ENCODE measurements at places on chromosomes 13 and 19.

GRCh38 chr19:3836887-3837286 is 32.0 kb downstream of the ZFR2 start:
- DNase-seq = no peak

DNA sequence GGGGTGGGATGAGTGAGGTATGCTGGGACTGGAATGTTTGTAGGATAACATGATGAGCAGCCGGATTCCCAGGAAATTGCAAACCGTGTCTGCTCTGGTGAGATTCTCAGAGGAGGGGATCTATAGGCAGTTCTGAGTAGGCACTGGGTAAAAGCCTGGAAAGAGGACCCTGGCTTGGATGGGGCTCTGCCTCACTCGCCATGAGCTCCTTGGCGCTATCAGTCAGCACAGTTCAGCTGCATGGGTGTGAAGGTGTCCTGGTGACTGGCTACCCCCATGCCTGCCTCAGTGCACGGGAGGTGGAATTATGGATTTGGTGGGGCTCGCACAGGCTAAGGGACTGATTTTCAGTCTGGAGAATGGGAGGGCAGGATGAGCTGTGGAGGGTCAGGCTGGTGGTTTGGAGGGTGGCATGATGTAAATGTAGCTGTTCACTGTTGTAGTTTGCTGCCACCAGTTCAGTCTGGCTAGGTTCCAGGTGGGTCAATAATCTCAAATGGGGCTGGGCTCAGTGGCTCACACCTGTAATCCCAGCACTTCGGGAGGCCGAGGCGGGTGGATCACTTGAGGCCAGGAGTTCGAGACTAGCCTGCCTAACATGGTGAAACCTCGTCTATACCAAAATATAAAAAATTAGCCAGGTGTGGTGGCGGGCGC is 9.2 kb upstream of the ZNF627 start:
- no peak for DNase-seq

- no peak for DNase-seq
Observed at GRCh38 chr19:33948651-33949335, 152.1 kb downstream of the KCTD15 start.

- no peak for DNase-seq
Observed at GRCh38 chr13:43397111-43397510, 373.7 kb downstream of the DNAJC15 start.

DNA sequence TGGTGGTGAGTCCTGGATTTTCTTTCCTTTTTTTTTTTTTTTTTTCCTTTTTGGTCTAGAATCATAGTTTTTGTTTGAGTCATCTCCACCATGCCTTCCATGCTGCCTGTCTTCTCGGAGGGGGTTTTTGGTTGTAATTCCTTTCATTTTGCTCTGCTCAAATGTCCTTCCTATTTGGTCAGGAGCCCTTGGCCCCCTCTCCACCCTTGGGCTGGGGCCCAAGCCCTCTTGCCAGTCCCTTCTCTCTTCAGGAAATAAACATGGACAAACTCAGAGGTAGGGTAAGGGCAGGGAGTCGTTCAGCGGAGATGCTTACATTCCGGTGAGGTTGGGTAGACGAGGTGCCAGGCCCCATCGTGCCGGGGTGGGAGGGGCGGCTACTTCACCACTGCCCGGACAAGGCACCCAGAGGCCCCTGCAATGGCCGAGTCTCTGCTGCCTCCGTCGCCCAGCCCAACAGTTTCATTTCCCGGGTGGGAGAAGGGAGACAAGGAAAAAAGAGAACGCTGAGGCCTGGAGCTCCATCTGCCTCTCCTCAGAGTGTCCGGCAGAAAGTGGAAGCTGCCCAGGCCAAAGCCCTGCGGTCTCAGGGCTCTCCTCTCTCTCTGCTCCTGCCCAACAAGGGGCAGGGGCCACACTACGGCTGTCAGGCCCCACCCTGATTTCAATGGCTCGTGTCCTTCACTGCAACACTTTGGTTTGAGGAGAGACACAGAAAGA is 12.7 kb downstream of the ZNF574 start:
- no peak for DNase-seq

DNA sequence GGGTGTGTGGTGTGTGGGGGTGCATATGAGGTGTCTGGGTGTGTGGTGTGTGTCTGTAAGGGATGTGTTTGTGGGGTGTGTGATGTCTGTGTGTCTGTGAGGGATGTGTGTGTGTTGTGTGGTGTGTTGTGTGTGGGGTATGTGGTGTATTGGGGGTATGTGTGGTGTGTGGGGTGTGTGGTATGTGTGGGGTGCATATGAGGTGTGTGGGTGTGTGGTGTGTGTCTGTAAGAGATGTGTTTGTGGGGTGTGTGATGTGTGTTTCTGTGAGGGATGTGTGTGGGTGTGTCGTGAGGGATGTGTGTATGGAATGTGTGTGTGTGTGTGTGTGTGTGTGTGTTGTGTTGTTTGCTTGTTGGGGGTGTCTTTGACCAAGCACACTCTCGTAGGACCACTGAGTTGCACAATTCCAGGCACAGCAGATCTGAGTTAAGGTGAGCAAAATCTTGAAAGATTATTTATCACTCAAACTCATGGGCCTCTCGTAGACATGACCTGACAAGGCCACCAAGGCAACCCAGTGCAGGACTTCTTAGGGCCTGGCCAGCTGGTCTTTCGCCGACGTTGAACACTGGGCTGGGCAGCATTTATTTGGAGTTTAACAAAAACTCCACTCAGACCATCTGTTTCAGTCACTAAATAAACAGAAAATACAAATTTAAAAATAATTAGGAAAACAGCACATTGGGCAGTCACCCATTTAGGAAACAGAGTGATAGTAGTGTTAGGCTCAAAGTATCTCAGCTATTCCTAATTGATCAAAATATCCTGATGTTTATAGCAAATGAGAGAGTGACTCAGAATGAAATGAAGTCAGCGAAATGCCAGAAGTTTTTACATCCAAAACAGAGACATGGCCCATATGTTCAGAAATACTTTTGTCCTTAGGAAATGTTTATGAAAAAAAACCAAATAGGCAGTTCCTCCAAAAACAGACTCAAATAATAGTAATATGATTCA is 301.1 kb downstream of the FGF9 start:
- no peak for DNase-seq

GRCh38 chr13:20997301-20998161 is 63.9 kb downstream of the LATS2 start:
- DNase-seq = no peak

DNA sequence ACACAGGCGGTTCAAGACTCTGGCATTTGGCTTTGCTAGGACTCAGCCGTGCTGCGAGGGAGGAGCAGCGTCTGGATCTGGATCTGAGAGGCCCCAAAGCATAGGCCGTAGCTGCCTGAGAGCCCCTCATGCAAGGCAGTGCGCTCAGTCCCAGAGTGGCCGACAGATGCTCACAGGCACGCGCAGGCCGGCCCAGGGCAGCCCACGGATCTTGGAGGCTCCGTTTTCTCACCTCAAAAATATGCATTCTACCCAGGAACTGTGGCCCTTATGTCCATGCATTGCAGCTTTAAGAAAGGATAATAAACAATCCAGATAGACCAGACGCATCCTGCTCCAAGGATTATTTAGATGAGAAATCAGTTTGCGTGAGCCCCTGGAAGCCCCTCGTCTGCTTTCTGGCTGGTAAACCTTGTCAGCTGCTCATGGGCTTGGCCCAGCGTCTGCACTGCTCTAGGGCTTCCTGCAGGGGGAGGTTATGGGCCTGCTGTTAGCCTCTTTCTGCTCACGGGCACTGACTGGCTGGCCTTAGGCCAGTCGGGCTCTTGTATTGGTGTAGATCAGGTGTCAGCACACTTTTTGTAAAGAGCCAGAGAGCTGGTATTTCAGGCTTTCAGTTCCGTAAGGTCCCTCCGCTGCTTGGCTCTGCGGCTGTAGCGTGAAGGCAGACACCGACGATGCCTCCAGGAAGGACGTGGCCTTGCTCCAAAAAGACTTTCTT is 24.2 kb downstream of the TEX29 start:
- peak; percentile 72 for DNase-seq

GRCh38 chr13:46379611-46380010 is 7.4 kb downstream of the RUBCNL start:
- no peak for DNase-seq

DNA sequence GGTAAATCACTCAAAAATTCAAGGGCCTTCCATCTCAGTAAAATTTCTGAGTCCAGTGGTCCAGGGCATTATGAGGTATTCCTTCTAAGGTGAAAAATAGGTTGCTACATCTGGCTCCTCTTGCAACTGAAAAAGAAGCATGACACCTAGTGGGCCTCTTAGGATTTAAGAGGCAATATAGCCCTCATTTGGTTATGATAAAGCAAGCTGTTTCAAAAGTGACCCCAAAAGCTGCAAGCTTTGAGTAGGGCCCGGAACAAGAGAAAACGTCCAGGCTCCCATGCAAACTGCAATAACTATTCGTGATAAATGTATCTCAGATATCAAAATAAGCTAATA is 1910.2 kb upstream of the PRR20A start:
- no peak for DNase-seq

GRCh38 chr13:42420304-42420703 is 148.4 kb downstream of the AKAP11 start:
- DNase-seq = no peak

GRCh38 chr13:36192166-36192565 is 22.2 kb downstream of the SOHLH2 start:
- DNase-seq = no peak

GRCh38 chr19:53865918-53866864 is 1.5 kb upstream of the MYADM start:
- DNase-seq = no peak

DNA sequence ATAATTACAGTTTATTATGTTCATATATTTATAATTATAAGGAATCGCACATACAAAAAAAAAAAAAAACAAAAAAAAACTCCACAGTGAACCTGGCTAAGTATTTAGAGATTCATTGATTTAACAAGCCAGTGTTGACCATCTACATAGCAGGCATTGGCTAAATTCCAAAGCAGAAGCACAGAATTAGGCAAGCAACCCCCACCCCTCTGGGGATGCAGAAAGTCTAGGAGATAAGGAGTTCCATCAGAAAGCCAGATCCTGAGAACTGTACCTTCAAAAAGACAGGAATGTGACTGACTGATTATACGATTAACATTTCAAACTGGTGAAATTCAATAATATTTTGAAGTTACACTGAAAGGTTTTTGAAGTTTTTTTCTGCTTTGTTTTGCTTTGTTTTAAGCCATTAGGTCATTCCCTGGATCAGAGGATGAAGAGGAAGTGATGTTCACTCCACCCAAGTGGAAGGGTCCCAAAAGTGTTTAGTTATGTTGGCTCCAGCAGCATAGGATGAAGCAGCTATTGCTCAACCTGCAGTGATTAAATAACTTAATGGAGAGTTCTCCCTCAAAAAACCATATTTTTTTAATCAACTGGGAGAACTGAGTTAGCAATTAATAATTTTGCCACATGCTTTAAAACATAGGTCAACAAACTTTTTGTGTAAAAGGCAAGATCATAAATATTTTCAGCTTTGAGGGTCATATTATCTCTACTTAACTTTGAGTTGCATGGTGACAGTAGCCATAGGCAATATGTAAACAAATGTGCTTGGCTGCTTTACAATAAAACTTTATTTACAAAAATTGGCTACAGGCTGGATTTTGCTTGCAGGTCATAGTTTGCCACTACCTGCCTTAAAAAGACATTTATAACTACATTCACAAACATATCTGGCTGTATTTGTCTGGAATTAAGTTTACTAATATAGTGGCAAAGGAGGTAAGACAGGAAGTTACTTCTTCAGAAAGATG is 49.6 kb downstream of the DOCK9 start:
- DNase-seq = no peak

DNA sequence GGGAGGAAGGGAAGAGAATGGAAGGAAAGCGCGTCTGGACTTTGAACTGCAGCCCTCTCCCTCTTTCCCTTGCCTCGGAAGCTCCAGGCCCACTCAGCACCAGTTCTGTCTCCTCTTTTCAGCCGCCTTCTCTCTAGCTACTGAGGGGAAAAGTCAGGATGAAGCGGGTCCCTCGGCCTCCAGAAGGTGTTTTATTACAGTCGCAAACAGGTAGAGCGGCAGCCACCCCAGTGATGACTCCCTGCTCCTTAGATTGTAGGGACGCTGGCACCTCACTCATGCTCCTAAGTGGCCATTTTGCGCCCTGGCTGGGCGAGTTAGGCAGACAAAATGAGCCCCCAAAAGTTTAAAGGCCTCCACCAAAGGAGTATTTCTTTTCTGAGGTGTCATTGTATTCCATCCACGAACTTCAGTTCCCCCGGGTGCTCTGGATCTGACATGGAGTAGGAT is 954 bp upstream of the STK24 start:
- DNase-seq = no peak

- no peak for DNase-seq
Observed at GRCh38 chr19:46737298-46737654, 8.6 kb upstream of the FKRP start.

DNA sequence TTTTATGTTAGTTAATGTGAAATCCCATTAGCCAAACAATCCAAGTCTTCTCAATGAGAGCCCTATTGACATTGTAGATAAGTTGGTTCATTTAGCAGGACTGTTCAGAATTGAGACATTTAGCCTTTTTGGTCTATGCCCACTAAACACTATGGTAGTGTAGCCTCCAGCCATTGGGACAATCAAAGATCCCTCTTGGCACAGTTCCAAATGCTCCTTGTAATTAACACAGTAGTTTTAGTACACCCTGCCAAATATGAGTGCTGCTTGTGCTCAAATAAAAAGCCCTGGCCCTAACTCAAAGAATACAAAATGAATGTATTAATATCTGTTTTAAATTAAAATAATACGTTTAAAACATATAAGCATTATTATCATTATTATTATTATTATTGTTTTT is 15.4 kb upstream of the FAM216B start:
- DNase-seq = no peak

DNA sequence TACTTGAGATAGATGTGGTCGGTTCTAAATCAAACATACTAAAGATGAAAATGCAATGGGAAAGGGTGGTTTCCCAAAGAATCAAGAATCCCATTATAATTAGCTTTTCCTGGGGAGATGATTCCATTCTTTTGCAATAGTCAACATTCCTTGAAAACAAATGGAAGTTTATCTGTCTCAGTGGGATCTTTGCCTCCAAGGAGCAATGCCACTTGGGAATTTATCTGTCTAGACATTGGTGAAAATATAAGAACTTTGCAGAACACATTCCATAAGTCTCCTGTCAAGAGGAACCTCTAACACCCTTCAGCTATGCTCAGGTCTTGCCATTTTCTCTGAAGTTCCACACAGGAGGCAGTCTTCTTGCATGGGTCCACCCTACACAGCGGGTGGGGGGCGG is 152.5 kb downstream of the KCTD12 start:
- DNase-seq = no peak

- no peak for DNase-seq
Observed at GRCh38 chr13:28967029-28967915, 147.1 kb downstream of the MTUS2 start.

- DNase-seq = no peak
Observed at GRCh38 chr19:42919757-42920079, 2.0 kb upstream of the PSG6 start.

DNA sequence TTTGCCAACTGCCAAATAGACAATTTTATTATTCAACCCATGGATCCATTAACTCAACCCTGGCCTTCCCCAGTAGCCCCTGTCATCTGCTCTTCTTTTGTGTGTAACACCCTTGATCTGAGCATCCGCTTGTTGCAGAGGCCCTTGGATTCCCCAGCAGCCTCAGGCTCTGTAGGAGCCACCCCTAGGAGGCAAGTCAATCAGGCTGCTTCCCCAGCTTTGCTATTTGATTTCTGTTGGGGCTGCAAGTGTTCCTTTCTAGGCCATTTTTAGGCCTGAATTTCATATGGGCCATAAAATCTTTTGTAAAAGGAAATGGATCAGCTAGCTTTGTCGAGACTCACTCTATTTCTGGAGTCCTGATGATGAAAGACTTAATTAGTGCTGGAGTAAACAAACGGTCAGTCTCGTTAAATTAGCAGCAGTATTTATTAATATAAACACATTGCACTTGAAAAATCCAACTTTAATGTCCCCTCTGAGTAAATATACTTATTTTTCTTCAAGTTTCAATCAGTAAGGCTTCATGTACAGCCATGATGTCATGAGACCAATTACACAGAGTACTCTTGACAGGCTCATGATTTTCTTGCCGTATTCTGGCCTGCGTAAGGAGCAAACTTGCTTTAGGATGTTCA is 105.3 kb downstream of the RGCC start:
- DNase-seq = no peak

All from NCI-H1436 (cell line).